Breast epithelium (tissue), 4 donors: ENCODE measurements at places on chromosomes 7 and 10. TPM values are rescaled to one million over a fixed set of nuclear protein-coding genes. Genes with fewer than 3 reads are reported as not detected.

ZNF467 gene
- total RNA-seq = 5.9 TPM

TEX36 gene
- total RNA-seq = not detected

RBM20 gene
- total RNA-seq = 1.6 TPM

PODXL gene
- total RNA-seq = 20.3 TPM

MMRN2 gene
- 60.3 TPM for total RNA-seq

CRYGN gene
- total RNA-seq = 1.3 TPM

AKR1D1 gene
- 0.59 TPM for total RNA-seq

BTRC gene
- 13.4 TPM for total RNA-seq

SLC39A12 gene
- 0.88 TPM for total RNA-seq
